ENCODE measurements at places on chromosomes 6 and 20.
A peak's percentile ranks its signal among the peaks of the same experiment; 100 is the strongest.

- H3K27ac ChIP-seq: no peak overlapping the region
- no peaks in the 10 kb centered on the region for H3K4me1 ChIP-seq
- H3K36me3 ChIP-seq: no peaks in the 10 kb centered on the region
- no peak for DNase-seq
These were observed 206.2 kb upstream of the SGK1 start for GRCh38 chr6:134523903-134524650.

- no peak overlapping the region for H3K27ac ChIP-seq
- no peak for DNase-seq
These were observed 165.0 kb upstream of the PLCB4 start for GRCh38 chr20:8903655-8904605.

- no peak overlapping the region for H3K27ac ChIP-seq
- no peaks in the 10 kb centered on the region for H3K36me3 ChIP-seq
- no peak overlapping the region for H3K4me3 ChIP-seq
- no peaks in the 10 kb centered on the region for H3K27me3 ChIP-seq
- H3K4me1 ChIP-seq: no peaks in the 10 kb centered on the region
These were observed 44.4 kb upstream of the NEDD9 start for GRCh38 chr6:11276911-11277274.

DNA sequence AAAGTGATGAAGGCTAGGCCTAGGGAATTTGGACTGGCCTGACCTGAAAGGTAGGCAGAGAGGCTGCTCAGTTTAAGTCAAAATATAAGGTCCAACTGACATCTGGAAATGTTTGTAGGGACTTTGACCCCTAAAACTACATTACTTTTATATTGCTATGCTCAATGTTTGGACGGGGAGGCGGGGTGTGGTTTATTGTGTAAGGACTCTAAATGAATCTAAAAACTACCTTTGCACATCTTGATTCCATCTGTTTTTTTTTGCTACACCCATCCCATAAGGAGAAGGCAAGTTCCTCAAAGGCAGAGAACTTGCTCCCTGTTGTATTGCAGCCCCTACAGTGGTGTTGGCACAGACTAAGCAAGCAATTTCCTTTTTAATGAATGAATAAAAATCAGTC is 227.1 kb downstream of the HACE1 start:
- no peaks in the 10 kb centered on the region for H3K27me3 ChIP-seq
- no peak overlapping the region for H3K27ac ChIP-seq
- H3K4me3 ChIP-seq: no peak overlapping the region
- no peak for DNase-seq
- H3K36me3 ChIP-seq: no peaks in the 10 kb centered on the region

DNA sequence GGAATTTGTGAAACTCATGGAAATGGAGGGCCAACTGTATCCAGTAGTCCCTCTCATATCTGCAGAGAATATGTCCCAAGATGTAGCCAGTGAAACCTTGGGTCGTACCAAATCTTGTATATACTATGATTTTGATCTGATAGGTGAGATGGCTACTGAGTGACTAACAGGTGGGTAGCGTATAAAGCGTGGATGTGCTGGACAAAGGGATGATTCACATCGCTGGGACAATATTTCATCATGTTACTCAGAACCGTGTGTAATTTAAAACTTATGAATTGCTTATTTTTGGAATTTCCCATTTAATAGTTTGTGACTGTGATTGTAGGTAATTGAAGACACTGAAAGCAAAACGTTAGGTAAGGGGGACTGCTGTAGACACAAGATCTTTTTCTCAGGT is 144.1 kb downstream of the SMAP1 start:
- peaks cover 11% of the 10 kb centered on the region for H3K36me3 ChIP-seq
- no peak for DNase-seq
- H3K4me1 ChIP-seq: peaks cover 7% of the 10 kb centered on the region
- H3K27me3 ChIP-seq: no peaks in the 10 kb centered on the region
- H3K27ac ChIP-seq: no peak overlapping the region

- H3K27ac ChIP-seq: no peak overlapping the region
- no peak for DNase-seq
- no peaks in the 10 kb centered on the region for H3K27me3 ChIP-seq
- H3K4me1 ChIP-seq: peaks cover 21% of the 10 kb centered on the region
- no peak overlapping the region for H3K4me3 ChIP-seq
- H3K36me3 ChIP-seq: no peaks in the 10 kb centered on the region
These were observed 80.5 kb downstream of the CEBPB start for GRCh38 chr20:50271176-50271575.

DNA sequence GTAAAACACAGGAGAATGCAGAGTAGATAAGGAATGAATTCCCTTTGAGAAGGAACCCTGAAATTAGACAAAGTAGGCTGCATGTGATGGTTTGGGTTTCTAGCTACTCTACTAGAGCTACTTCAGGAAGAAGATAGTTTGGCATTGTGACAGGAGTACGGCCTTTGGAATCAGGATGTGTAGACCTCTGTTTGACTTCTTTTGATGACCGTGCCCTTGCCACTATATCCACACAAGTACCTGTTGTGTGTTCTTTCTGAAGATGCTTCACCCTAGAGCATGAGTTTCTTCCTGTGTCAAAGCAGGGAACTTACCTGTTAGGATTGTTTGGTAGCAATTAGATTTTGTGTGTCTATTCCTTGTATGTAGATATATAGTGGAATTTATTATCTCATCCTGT is 41.7 kb downstream of the CD2AP start:
- no peak overlapping the region for H3K27ac ChIP-seq
- H3K36me3 ChIP-seq: no peaks in the 10 kb centered on the region
- H3K4me3 ChIP-seq: no peak overlapping the region
- no peaks in the 10 kb centered on the region for H3K27me3 ChIP-seq

DNA sequence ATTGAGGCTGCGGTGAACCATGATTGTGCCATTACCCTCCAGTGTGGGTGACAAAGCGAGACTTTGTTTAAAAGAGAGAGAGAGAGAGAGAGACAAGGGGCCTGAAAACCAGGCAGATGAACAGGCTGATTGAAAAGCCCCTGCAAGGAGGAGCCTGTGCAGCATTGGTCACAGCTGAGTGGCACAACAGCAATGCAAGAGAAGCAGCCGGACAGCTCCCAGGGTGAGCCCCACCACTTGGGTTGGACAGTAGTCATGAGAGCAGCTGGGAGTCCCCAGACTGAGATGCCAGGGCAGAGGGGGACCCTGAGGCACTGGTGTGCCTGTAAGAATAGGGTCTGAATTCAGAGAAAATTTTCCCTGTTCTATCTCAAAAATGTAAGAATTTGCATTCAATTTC is 10.2 kb downstream of the DNPH1 start:
- no peaks in the 10 kb centered on the region for H3K27me3 ChIP-seq
- H3K4me3 ChIP-seq: no peak overlapping the region
- no peak overlapping the region for H3K27ac ChIP-seq

GRCh38 chr6:145080651-145081050 is 654.7 kb downstream of the EPM2A start:
- H3K36me3 ChIP-seq: no peaks in the 10 kb centered on the region
- no peak overlapping the region for H3K4me3 ChIP-seq
- no peaks in the 10 kb centered on the region for H3K4me1 ChIP-seq
- no peak for DNase-seq
- no peak overlapping the region for H3K27ac ChIP-seq
- no peaks in the 10 kb centered on the region for H3K27me3 ChIP-seq

DNA sequence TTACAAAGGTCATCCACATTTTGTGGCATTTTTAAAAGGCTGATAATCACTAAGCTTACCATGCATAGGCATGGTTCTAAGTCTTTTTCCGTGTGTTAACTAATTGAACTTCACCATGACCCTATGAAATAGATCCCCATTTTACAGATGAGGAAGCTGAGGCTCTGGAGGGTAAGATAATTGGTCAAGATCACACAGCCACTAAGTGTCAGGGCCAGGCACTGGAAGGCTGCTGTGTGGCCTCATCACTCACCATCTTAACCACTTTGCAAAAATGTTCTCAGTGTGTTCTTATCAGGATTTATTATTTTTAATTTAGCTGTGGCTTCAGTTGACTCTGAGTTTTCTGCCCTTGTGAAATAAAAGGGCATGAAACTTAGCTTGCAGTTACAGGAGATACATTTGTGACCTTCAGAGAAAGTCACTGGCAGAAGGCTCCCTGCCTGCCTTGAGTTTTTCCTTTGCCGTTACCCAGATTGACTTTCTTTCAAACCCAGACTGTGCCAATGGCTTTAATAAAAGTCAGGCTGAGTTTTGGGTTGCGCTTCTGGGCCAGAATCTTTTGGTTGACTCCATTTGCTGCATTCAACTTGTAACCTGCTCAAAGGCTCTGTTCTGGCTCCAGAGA is 82.0 kb downstream of the EZR start:
- H3K4me3 ChIP-seq: no peak overlapping the region
- peak overlapping the region; percentile 66 for H3K27ac ChIP-seq
- DNase-seq: no peak
- H3K36me3 ChIP-seq: no peaks in the 10 kb centered on the region
- no peaks in the 10 kb centered on the region for H3K4me1 ChIP-seq
- no peaks in the 10 kb centered on the region for H3K27me3 ChIP-seq

DNA sequence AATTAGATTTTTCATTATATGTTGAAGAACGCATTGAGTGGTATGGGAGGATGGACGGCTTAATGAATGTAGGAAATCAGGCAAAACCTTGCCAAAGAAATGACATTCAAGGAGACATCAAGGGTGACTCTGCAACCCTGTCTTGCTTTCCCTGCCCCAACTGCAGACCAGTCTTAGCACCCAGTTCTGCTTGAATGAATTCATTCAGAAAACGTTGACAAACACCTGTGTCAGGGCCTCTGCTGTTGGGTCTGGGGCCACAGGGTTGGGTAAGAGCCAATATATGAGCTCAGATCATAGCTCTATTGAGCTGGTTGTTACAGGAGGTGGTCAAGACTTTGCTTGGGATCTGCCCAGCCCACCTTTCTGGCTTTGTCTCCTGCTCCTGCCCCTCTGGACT is 7.7 kb upstream of the ASXL1 start:
- H3K4me1 ChIP-seq: no peaks in the 10 kb centered on the region
- no peaks in the 10 kb centered on the region for H3K36me3 ChIP-seq
- no peaks in the 10 kb centered on the region for H3K27me3 ChIP-seq
- DNase-seq: no peak

GRCh38 chr6:113558966-113559365 is 298.2 kb upstream of the MARCKS start:
- no peaks in the 10 kb centered on the region for H3K4me1 ChIP-seq
- H3K4me3 ChIP-seq: no peak overlapping the region
- H3K27me3 ChIP-seq: no peaks in the 10 kb centered on the region

- no peak for DNase-seq
- no peaks in the 10 kb centered on the region for H3K4me1 ChIP-seq
- H3K27me3 ChIP-seq: no peaks in the 10 kb centered on the region
- H3K4me3 ChIP-seq: no peak overlapping the region
- H3K36me3 ChIP-seq: no peaks in the 10 kb centered on the region
- H3K27ac ChIP-seq: no peak overlapping the region
These were observed 11.3 kb downstream of the SIRPA start for GRCh38 chr20:1906361-1907051.

DNA sequence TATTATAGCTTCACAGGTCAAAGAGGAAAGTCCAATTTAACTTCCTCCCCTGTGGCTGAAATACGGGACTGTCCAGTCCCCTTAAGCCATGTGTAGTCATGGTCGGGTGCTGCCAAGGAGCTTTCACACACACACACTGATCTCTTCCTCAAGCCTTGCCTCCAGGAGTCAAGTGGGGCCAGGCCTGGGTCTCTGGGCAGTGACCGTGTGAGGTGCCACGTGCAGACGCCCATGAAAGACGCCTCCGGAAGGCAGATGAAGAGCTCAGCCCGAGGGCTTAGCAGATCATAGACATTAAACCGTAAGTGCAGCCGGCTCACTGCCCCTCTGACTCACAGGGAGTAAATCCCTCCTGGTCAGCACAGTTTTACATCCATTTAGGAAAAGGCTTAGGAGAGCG is 4.2 kb downstream of the GABRR2 start:
- no peaks in the 10 kb centered on the region for H3K36me3 ChIP-seq
- no peaks in the 10 kb centered on the region for H3K27me3 ChIP-seq

GRCh38 chr20:3697588-3698305 is 14.7 kb downstream of the SIGLEC1 start:
- no peaks in the 10 kb centered on the region for H3K36me3 ChIP-seq
- H3K4me1 ChIP-seq: no peaks in the 10 kb centered on the region
- peak; percentile 31 for DNase-seq
- no peak overlapping the region for H3K4me3 ChIP-seq
- no peak overlapping the region for H3K27ac ChIP-seq
- H3K27me3 ChIP-seq: no peaks in the 10 kb centered on the region

GRCh38 chr20:63740627-63741353 is 1.2 kb downstream of the SLC2A4RG start:
- no peaks in the 10 kb centered on the region for H3K27me3 ChIP-seq
- H3K27ac ChIP-seq: peak overlapping the region; percentile 84
- H3K4me1 ChIP-seq: peaks cover 15% of the 10 kb centered on the region
- H3K4me3 ChIP-seq: peak overlapping the region; percentile 71

- no peak for DNase-seq
- no peaks in the 10 kb centered on the region for H3K36me3 ChIP-seq
- H3K4me3 ChIP-seq: no peak overlapping the region
- no peak overlapping the region for H3K27ac ChIP-seq
These were observed 29.5 kb downstream of the TSHZ2 start for GRCh38 chr20:53001498-53002301.

- no peaks in the 10 kb centered on the region for H3K36me3 ChIP-seq
- no peak for DNase-seq
- H3K4me1 ChIP-seq: no peaks in the 10 kb centered on the region
- no peak overlapping the region for H3K27ac ChIP-seq
- peaks cover 19% of the 10 kb centered on the region for H3K27me3 ChIP-seq
These were observed 100.1 kb downstream of the YTHDF1 start for GRCh38 chr20:63115651-63116411.

- H3K4me1 ChIP-seq: no peaks in the 10 kb centered on the region
- H3K27me3 ChIP-seq: no peaks in the 10 kb centered on the region
- H3K4me3 ChIP-seq: no peak overlapping the region
- no peaks in the 10 kb centered on the region for H3K36me3 ChIP-seq
These were observed 270.2 kb upstream of the TFAP2D start for GRCh38 chr6:50443144-50443543.

- no peak for DNase-seq
- no peak overlapping the region for H3K4me3 ChIP-seq
- no peaks in the 10 kb centered on the region for H3K4me1 ChIP-seq
- H3K36me3 ChIP-seq: no peaks in the 10 kb centered on the region
These were observed 38.5 kb downstream of the PXDC1 start for GRCh38 chr6:3712827-3713665.

DNA sequence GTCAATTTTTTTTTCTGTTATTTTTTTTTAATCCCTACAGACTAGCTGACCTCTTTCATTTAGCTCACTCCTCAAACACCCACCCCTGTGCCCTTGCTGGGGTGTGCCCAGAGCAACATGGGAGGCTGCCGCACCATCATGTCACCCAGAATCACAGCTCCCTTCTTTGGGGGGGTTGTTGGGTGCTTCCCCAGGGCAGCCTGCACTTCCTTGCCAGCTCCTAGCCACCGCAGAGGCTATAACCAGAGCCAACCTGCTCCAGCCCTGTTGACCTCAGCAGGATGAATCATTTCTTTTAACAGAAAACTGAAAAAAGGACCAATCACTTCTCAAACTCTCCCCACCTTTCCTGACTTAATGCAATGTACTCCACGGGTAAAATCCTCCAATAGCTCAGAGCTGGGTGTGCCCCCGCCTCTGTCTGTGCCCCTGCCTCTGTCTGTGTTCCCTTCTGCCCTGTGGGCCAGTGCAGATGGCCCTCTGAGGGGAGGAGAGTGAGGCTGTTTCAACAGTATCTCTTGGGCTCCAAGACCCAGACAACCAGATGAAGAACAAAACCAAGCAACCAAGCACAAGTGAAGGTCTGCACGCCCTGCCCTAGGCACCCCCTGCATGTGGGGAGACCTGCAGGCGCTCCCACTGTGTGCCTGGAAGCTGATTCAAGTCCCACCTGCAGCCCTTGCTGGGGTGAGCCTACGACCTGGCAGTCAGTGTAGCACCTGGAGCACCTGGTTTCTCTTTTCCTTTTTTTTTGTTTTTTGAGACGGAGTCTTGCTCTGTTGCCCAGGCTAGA is 67.7 kb downstream of the PYGB start:
- H3K4me1 ChIP-seq: peaks cover 11% of the 10 kb centered on the region
- no peak for DNase-seq
